NB4 (cell line): ENCODE measurements at places on chromosomes 5 and 9.
A peak's percentile ranks its signal among the peaks of the same experiment; 100 is the strongest.

GRCh38 chr9:98318834-98319478 lies 63.5 kb upstream of the TBC1D2 start:
- no peak for DNase-seq

GRCh38 chr5:58999804-59000203 lies 416.9 kb downstream of the RAB3C start:
- DNase-seq: peak; percentile 11

DNA sequence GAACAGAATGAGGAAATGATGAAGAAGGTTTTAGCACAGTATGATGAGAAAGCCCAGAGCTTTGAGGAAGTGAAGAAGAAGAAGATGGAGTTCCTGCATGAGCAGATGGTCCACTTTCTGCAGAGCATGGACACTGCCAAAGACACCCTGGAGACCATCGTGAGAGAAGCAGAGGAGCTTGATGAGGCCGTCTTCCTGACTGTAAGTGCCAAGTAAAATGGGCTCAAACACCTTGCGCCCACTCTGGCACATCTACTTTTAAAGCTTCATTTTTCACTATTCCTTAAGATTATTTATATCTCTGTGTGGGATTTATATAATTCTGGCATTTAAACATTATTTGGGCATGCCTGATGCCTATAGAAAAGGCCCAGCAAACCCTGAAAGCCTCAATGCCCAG lies 55.6 kb downstream of the CMYA5 start:
- no peak for DNase-seq

GRCh38 chr5:65822710-65823109 lies 100.7 kb downstream of the NLN start:
- DNase-seq: no peak

DNA sequence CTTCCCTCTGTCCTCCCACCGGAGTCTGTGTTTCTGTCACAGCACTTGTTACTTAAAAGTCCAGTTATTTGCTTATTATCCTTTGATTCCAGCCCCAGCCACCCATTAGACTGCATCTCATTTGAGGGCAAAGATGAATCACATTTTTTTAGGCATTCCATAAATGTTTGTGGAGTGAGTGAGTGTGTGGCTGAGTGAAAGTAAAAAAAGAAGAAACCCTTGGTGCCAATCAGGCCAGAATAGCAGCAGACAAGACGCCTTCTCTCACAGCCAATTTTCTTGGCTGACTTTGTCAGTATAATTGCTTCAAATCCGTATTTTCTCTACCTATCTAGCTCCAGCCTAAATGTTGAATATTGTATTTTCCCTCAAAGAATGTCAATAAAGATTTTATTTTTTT lies 613.0 kb upstream of the WWC1 start:
- no peak for DNase-seq

GRCh38 chr5:98301547-98301946 lies 471.9 kb upstream of the RGMB start:
- no peak for DNase-seq

DNA sequence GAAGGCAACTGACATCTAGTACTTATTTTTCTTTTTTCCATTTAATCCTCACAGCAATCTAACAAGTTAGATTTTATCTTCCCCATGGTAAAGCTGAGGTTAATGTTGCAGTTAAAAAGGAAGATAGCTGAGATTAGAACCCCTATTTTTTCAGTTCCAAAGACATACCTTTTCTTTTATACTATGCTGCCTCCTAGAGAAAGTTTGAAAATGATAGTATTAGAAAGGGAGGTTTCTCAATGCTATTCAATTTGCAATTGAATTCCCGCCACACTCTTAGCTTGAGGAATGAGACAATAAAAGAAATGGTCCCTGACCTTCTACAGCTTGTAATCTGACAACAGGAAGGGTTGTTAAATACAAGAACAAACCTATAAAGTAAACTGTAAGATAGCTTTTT lies 195.9 kb upstream of the TRIM32 start:
- DNase-seq: no peak

DNA sequence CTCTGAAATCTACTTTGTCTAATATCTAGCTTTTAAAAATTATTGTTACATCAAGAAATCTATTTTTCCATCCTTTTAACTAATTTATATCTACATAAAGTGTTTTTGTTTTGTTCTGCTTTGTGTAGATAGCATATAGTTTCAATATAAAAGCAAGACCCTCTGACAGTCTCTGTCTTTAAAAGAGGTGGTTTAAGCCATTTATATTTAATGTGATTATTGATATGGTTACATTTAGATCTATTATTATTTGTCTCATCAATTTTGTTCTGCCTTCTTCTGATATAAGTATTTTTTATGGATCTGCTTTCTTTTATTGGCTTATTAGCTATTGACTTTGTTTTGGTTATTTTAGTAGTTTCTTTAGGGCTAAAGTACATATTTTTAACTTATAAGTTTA lies 16.0 kb downstream of the HMGXB3 start:
- no peak for DNase-seq

GRCh38 chr5:32990593-32991420 lies 279.7 kb downstream of the NPR3 start:
- DNase-seq: no peak
